ENCODE measurements at places on chromosomes 6 and 20.

- DNase-seq, result no peak
Measured at GRCh38 chr6:136737871-136738691, 54.2 kb downstream of the MAP3K5 start.

GRCh38 chr6:96925290-96925687, 761 bp downstream of the KLHL32 start:
- no peak for DNase-seq

- no peak for DNase-seq
Measured at GRCh38 chr6:30495993-30496392, 6.7 kb downstream of the HLA-E start.

GRCh38 chr20:14114065-14114704, 118.9 kb downstream of the MACROD2 start:
- DNase-seq, result no peak

- DNase-seq, result no peak
Measured at GRCh38 chr20:10475225-10475624, 40.1 kb downstream of the SLX4IP start.

DNA sequence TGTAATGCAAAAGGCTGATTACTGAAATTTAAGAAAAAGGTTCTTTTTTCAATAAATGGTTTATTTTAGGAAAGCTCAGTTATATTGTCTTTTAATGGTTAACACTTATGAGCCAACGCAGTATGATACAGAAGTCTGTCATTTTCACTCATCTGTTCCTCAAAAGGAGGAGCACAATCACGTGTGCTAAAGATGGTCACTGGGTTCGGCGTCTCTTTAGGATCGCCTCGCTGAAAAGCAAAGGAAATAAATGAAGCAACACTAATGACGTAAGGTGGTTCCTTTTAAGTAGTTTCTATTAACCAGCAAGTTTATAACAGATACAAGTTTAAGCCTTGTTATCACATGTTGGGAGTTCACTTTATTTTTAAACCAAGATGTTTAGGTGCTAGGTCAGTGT, 125.7 kb downstream of the MAP3K4 start:
- no peak for DNase-seq

DNA sequence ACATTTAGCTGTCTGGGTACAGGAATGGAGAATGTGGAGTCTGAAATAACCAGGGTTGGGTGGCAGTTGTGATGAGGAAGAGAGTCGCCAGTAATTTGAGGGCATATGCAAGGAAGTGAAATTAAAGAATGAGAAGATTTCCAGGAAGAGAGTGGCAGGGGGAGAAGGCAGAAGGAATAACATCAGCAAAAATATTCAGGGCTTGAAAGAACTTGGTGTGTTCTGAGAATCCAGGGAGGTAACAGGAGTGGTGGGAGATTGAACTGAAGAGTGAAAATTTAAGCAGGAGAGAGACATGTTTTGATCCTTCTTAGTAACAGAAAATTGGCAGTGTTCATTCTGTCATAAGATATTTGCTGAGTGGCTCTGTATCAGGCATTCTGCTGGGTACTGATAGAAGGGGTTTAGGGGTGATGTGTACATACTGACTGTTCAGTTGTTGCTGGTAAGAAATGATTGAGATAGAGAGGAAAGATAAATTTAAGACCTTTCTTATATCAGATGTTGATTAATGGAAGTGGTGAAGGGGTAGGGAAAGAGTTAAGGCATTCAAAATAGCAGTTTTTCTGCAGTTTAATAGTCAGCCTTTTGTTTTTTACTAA, 54.7 kb downstream of the PHF20 start:
- no peak for DNase-seq

Data from fibroblast of skin of left quadriceps (primary cell).